ENCODE measurements at places on chromosomes 12 and 14.

DNA sequence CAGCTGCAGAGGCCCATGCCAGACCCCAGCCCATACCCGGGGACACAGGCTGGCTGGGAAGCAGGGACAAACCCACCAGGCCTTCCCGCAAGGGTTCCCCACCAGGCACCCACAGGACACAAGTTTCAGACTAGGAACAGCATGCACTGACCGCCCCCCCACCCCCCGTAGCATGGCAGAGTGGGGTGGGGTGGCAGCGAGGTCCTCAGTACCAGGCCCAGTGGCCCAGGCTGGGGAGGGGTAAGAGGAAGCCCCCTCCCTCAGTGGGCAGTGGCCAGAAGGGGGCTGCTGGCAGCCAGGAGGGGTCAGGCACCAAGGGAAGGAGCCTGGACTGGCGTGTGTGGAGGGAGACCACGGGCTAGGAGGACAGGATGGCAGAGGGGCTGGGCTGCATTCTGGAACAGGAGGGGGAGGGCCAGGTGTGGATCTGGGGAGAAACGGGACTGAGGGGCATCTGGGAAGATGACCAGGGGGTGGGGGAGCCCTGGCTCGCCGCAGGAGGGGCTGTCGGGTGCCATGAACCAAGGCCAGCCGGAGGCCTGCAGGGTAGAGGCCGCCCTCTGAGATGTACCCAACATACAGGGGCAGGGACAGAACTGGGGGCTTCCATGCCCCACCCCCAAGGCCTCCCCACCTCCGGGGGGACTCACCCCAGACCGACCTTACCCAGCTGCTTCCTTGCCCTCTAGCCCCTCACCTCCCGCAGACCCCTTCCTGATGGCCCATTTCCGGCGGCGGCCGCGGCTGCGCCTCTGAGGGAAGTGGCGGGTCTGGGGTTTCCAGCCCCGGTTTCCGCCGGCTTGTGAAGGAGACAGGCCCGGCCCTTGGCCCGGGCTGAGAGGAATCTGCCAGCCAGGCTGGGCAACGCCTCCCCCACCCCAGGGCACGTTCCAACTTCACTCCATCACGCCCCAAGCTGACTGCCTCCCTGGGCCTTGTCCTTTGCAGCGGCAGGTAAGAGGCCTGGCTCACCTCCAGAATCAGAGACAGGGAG, 5.6 kb upstream of the JAG2 start:
- no peak for DNase-seq

- DNase-seq = no peak
Observed at GRCh38 chr14:21298358-21298757, 18.5 kb downstream of the RPGRIP1 start.

DNA sequence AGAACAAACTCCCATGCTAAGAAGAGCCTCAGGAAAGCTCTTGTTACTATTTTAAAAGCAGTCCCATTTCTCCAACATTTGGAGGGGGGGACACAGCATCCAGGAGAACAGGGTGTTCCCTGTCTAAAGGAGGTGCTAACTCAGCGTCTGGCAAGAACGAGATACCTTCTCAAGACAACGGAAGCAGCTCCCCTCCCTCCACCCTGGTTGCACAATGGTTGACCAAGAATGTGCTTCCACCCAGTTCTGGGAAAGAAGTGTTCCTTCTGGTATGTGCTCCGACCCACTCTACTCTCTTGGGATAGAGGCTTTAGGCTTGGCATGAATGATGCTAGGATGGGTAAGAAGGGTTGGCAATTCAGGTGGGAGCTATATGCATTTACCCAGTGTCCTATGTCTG, 1.5 kb upstream of the KRT6A start:
- no peak for DNase-seq

DNA sequence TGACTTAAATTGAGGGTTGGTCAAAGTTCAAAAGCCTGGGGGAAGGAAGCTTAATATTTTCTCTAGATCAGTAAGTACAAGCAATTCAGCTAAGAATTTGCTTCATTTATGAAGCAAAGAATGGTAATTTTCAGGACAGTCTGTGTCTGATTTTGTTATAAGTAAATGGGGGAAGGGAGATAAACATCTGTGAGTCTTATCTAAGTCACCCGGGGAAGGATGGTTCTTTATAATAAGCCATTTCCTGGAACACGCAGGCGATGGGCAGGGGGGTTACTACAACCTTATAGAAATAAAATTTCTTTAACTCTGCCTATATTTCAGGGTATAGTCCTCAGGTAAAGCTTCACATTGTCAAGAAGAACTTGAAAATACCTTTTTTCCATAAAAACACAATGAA, 42.9 kb downstream of the HELB start:
- no peak for DNase-seq

- DNase-seq = no peak
Observed at GRCh38 chr12:94010307-94010706, 138.1 kb upstream of the PLXNC1 start.

- DNase-seq = no peak
Observed at GRCh38 chr12:60093428-60093827, 497.6 kb downstream of the SLC16A7 start.

DNA sequence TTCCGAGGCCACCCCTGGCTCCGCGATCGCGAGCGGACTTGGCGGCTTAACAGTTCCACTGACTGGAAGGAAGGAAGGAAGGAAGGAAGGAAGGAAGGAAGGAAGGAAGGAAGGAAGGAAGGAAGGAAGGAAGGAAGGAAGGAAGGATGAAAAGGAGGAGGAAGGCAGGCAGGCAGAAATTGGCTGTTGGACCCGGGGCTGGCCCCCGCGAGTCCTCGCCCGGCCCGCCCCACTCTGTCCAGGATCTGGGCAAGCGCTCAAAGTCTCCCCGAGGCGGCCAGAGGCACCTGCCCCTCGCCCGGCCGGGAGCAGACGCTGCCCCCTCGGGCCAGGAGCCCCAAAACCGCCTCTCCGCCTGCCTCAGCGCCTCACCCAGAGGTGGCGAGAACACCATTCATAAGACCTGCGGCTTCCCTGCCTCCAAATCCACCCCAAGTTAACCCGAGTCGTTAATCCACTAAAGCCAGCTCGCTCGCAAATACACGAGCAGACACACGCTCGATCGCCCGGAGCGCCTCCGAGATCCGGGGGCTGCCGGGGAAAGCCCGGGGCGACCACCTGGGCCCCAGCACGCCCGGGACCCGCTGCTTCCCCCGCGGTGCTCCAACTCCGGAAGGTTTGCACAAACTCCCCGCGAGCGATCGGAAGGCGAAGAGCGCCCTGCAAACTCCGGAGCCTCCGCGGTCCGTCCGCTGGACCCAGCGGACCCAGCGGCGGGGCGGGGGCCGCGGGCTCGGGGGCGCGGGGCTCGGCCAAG, 844 bp downstream of the DPF3 start:
- DNase-seq = peak; percentile 39

DNA sequence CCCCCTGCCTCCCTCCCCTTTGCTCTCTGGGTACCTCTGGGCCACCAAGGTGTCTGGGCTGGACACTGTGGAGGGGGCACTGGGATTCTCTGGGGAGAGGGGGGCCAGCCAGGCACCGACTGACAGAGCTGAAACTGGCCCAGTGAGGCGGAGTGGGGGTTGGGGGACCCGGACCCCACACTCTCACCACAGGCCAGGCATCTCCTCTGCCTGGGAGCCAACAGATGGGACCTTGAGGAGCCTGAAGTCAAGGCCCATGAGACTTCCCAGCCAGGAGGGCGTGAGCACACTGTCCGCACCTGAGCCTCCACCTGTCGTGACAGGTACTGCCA, 39.8 kb upstream of the PPP1R13B start:
- no peak for DNase-seq

DNA sequence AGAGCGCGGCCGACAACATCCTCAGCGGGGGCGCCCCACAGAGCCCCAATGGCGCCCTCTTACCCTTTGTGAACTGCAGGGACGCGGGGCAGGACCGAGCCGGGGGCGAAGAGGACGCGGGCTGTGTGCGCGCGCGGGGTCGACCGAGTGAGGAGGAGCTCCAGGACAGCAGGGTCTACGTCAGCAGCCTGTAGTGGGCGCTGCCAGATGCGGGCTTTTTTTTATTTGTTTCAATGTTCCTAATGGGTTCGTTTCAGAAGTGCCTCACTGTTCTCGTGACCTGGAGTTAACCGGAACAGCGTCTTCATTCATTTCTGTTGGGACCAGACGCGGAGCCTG, 103.8 kb upstream of the FKBP4 start:
- peak; percentile 61 for DNase-seq

DNA sequence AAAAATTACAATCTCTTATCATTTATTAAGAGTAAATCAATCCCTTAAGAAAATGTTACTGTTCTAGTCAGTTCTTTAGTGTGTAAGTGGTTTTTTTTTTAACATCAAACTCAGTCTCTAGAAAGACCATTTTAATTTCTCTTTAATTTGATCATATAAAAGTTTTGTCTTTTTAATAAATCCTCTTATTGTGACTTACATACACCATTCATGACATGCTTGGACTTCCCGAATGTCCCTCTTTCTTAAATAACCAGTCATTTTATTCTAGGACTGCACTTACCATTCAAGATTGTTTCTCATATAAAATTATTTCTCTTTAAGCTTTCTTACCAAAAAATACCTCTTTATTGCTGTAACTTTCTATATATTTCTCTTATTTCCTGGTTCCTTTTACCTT, 60.8 kb upstream of the EVL start:
- no peak for DNase-seq

DNA sequence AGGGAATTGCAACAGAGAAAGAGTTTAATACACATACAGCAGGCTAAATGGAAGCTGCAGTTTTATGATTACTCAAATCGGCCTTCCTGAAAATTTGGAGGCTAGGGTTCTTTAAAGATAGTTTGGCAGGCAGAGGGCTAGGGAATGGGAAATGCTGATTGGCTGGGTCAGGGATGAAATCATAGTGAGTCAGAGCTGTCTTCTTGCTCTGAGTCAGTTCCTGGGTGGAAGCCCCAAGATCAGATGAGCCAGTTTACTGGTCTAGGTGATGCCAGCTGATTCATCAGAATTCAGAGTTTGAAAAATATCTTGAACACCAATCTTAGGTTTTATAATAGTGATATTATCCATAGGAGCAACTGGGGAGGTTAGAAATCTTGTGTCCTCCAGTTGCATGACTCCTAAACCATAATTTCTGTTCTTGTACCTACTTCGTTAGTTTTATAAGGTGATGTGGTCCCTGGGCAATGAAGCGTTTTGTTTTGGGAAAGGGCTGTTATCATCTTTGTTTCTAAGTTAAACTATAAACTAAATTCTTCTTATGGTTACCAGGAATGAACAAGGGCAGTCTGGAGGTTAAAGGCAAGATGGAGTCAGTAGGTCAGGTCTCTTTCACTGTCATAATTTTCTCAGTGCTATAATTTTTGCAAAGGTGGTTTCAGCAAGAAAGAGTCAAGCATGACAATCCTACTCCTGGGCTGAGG, 257.8 kb upstream of the CCDC196 start:
- DNase-seq = peak; percentile 10

DNA sequence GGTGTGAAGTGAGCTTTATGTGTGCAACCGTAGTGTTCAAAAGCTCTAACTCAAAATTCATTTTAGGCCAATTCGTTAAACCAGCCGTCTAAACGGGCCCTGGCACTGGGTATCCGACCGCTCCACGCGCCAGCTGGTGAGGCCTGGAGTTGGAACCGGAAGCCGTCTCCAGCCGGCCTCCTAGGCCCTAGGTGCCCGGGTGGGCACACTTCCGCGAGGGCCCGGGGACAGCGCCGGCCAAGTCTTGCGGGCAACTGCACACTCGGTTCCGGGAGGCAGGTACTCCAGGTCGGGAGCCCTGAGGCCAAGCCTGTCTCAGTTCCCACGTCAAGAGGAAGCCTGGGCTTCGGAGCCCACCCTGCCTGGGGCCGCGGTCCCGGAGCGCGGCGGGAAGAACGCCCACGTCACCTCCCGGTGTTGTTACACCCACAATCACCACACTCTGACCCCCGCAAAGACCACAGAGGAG, 16.2 kb downstream of the OTX2 start:
- no peak for DNase-seq

- no peak for DNase-seq
Observed at GRCh38 chr14:22384167-22384549, 204.9 kb downstream of the DAD1 start.

DNA sequence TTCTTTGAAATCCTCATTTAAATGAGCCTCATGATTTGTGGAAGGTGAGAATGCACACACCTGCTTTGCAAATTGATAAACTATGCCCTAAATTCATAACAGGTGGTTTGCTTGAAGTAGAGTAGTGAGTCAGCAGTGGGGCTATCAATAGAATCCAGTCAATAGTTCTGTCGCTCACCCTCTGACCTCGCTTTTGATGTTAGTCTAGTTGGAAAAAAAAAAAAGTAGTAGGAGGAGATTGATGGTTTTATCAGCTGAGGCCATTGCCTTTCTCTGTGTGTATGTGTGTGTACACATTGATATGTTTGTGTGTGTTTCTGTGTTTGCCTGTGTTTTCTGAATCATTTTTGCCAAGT, 267.3 kb downstream of the SNAPC1 start:
- no peak for DNase-seq

DNA sequence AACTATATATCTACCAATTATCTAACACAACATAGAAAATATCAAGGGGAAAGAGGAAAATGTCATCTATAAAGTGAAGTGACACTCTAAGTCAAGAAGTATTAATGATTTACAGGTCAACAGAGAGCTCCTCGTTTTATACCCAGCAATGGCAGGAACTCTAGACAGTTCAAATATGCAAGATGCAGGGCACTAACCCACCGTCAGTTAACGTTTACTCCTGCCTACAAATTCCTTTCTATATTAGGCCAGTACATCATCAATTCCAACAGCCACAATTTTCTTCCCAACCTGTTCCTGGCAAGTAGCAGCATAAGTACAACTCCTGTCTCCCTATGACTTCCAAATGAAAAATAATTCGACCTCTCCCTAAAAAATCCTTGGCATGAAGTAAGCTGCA, 9.0 kb upstream of the KANSL2 start:
- no peak for DNase-seq

- DNase-seq = no peak
Observed at GRCh38 chr14:58765843-58766242, 128.1 kb downstream of the DACT1 start.

DNA sequence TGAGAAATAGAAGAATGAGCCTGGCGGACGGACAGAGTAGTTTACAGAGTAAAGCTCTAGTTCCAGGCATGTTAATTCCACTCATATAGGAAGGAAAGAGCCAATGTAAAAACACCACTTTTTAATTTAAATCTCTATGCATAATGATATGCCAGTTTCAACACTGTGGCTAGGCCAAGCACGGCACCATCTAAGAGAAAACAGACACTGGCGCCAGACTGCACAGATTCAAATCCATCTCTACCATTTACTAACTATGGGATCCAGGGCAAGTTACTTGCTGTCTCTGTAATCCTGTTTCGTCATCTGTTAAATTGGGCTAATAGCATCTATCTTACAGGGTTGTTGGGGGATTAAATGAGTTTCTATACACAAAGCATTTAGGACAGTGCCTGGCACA, 27.5 kb downstream of the RMST start:
- DNase-seq = no peak

- no peak for DNase-seq
Observed at GRCh38 chr14:58707949-58708348, 70.2 kb downstream of the DACT1 start.

GRCh38 chr14:75905147-75905904, 76.5 kb downstream of the TGFB3 start:
- no peak for DNase-seq

- no peak for DNase-seq
Observed at GRCh38 chr12:66620026-66620425, 58.9 kb downstream of the GRIP1 start.

GRCh38 chr12:5332551-5332950, 99.4 kb upstream of the NTF3 start:
- DNase-seq = no peak

GRCh38 chr12:130632642-130633041, 83.5 kb downstream of the RIMBP2 start:
- no peak for DNase-seq

Measured in activated naive CD4-positive, alpha-beta T cell treated with anti-CD3 and anti-CD28 coated beads, Interleukin-2, amount 50 U/mL, for 16 hours (primary cell).